ENCODE measurements at places on chromosomes 16 and 17.

DNA sequence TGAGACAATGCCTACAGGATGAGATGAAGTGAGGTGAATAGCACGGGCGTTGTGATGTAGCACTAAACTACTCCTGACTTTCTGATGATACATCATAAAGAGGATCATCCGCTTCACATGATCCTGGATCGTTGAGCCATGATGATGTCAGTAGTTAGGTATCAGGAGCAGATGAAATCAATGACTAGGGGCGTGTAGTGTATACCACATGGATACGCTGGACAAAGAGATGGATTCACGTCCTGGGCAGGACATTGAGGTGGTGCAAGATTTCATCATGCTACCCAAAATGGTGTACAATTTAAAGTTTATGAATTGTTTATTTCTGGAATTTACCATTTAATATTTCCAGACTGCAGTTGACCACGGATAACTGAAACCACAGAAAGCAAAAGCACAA lies 156.6 kb downstream of the ANKFN1 start:
- no peak for DNase-seq

- DNase-seq, result no peak
Observed at GRCh38 chr17:50630524-50631194, 4.0 kb upstream of the ABCC3 start.

DNA sequence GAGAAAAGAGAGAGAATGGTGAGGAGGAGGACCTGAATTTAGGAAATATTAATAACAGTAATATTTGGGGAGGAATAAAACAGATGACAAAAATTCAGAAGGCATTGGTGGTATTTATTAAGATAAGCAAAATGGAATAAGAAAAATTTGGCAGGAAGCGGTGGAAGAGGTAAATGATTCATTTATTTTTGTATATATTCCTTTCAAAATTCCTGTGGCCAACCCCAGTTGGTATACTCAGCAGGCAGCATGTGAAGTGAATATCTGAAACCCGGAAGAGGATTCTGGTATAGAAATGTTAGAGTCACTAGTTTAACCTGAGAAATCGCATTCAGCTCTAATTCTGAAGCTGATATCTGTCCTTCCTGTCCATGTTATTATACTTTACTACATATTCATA lies 792.0 kb downstream of the KCNJ2 start:
- DNase-seq, result no peak

DNA sequence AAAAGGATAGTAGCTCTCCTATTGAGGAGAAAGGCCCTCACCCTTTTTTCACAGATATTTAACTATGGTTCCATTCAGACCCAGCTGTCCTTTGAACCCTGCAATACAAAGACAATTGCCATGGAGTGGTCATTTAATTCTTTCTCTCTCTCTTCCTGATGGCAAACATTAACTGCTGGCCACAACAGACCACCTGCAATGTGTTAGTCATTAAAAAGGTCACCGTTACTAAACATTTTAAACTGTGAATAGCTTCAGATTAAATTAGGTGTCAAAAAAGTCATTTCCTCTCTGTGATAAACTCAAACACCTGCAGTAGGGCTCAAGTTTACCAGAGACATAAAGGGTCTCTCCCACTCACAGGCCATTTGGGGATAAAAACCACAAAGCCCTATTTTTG lies 697.2 kb downstream of the TOX3 start:
- no peak for DNase-seq

GRCh38 chr17:17151962-17152361 lies 54.2 kb downstream of the PLD6 start:
- no peak for DNase-seq

GRCh38 chr17:44223541-44224071 lies 4.1 kb upstream of the UBTF start:
- DNase-seq, result no peak

DNA sequence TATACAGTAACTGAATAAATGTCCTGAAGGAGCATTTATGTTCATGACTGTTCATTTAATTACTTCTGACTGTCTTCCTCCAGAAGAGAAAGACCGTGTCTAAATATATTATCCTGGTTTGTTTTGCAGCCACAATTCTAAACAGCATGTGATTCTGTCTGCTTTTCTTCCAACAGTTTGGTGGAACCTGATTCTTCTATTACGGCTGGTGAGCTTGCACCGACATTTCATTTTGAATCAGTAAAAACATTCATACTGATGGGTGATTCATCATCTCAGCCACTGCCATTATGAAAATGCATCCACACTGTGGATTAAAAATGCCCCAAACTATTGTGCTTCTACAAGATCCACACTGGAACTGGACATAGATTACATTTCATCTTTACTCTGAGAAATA lies 16.9 kb downstream of the KNOP1 start:
- no peak for DNase-seq

DNA sequence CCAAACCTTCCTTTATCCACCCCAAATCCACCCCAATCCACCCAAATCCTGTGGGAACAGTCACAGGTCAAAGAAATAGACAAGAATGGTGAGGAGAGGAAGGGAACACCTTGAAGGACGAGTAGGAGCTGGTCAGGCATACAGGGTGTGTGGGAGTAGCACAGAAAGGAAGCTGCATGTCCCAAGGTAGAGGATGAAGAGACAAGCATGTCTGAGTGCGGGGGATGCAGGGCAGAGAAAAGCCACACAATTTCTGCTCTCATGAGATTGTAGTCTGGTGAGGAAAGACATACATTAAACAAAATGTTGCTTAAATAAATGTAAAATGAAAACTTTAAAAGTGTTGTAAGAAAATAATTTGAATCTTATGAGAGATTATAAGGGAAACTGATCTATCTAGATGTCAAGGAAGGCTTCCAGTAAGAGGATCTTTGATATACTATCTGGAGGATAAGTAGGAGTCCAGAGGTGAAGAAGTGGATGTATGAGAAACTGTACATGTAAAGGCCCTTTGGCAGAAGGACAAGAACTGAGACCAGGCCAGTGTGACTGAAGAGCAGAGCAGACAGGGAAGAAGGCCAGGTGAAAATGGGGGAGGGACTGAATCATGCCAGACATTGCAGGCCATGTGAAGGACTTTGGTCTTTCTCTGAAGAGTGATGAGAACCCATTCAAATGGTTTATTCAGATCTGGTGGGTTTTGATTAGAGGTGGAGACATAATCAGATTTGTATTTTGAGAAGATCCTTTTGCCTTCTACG lies 18.6 kb downstream of the TMEM98 start:
- DNase-seq, result no peak

DNA sequence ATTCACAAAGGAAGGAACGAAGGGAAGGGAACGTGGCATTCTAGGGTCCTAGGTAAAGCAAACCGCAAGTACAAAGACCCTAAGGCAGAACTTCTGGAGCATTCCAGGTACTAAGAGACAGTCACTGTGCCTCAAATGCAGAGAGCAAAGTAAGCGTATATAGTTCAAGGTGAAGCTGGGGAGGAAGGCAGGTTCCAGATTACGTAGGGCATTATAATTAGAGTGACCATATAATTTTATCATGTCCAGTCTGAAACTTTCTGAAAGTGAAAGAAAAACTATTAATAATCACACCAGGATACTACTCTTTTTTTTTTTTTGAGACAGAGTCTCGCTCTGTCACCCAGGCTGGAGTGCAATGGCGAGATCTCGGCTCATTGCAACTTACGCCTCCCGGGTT lies 25.7 kb downstream of the METTL16 start:
- no peak for DNase-seq

GRCh38 chr16:56872863-56873391 lies 7.9 kb downstream of the SLC12A3 start:
- DNase-seq, result no peak
